ENCODE measurements at places on chromosomes 4 and X.

- no peak overlapping the region for H3K27ac ChIP-seq
- no peak overlapping the region for H3K4me3 ChIP-seq
- no peaks in the 10 kb centered on the region for H3K4me1 ChIP-seq
- no peak for DNase-seq
Observed at GRCh38 chr4:145785391-145786008, 105.6 kb downstream of the C4orf51 start.

DNA sequence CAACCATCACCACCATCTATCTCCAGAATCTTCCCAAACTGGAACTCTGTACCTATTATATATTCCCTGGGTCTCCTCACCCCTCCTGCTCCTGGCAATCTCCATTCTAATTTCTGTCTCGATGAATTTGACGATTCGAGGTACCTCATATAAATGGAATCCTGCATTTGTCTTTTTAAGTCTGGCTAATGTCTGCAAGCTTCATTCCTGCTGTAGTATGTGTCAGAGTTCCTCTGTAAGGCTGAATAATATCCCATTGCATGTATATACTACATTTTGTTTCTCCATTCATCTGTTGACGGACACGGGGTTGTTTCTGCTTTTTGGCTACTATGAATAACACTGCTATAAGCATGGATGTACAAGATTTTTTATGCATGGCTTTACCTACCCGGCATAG is 19.5 kb downstream of the PRKG2 start:
- H3K4me3 ChIP-seq: no peak overlapping the region
- no peaks in the 10 kb centered on the region for H3K36me3 ChIP-seq
- H3K4me1 ChIP-seq: peaks cover 7% of the 10 kb centered on the region
- no peaks in the 10 kb centered on the region for H3K27me3 ChIP-seq

- no peaks in the 10 kb centered on the region for H3K27me3 ChIP-seq
- H3K4me3 ChIP-seq: no peak overlapping the region
- no peaks in the 10 kb centered on the region for H3K4me1 ChIP-seq
- no peaks in the 10 kb centered on the region for H3K36me3 ChIP-seq
- H3K27ac ChIP-seq: no peak overlapping the region
- no peak for DNase-seq
Observed at GRCh38 chr4:16122784-16123183, 39.0 kb upstream of the PROM1 start.

GRCh38 chr4:142913034-142913433 is 66.9 kb upstream of the INPP4B start:
- no peaks in the 10 kb centered on the region for H3K36me3 ChIP-seq
- no peaks in the 10 kb centered on the region for H3K27me3 ChIP-seq
- H3K4me1 ChIP-seq: no peaks in the 10 kb centered on the region
- no peak overlapping the region for H3K27ac ChIP-seq

- no peaks in the 10 kb centered on the region for H3K36me3 ChIP-seq
- H3K27me3 ChIP-seq: no peaks in the 10 kb centered on the region
- no peak overlapping the region for H3K4me3 ChIP-seq
- H3K4me1 ChIP-seq: no peaks in the 10 kb centered on the region
Observed at GRCh38 chr4:156309031-156309430, 355.4 kb upstream of the CTSO start.

DNA sequence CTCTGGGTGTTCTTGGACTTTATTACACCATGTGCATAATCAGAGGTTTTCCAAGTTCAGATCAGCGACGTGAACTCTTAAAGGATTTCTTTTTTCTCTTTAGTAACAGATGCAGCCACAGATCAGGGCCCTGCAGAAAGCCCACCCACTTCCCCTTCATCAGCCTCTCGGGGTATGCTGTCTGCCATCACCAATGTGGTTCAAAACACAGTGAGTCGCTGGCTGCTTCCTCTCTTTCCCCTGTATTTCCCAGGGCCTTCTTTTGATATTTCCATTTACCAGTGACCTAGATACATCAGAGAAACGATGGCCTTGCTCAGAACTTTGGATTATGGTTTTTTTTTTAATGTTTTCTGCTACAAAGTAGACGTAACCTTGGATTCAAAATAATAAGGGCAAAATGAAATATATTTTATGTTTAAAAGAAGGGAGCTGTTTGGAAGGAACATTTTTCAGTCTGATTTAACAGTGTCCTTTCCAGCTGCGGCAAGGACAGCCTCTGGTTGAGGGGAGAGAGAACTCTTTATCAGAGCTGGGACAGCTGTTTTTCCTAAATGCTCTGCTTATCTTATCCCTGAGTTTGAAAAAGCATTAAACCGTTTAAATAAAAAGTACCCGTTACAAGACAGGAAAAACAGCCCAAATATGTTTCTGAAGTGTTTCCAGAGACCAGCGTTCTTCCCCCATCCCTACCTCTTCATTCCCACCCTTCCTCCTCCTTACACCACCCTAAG is 38.2 kb downstream of the FAM114A1 start:
- H3K27me3 ChIP-seq: no peaks in the 10 kb centered on the region
- peaks cover 79% of the 10 kb centered on the region for H3K36me3 ChIP-seq
- no peak for DNase-seq
- H3K27ac ChIP-seq: no peak overlapping the region
- H3K4me1 ChIP-seq: no peaks in the 10 kb centered on the region

DNA sequence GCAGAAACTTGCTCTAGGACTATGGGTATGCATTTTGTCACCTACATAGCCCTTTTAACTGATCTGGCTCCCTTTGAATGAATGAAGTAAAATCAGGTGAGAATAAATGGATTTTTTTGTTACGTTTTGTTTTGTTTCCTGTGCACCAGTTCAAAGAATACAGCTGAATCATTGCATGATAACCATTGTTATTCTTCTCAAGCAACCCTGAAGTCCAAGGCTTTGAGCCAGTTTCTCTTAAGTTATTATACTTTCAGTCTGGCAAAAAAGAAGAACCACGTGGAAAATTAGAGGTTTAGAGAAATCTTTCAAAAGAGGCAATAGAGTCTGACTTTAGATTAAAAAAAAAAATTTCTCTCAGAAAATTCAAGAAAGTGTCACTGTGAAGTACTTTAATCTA is 398.6 kb upstream of the TECRL start:
- H3K27me3 ChIP-seq: no peaks in the 10 kb centered on the region
- H3K4me1 ChIP-seq: no peaks in the 10 kb centered on the region
- H3K27ac ChIP-seq: no peak overlapping the region
- H3K4me3 ChIP-seq: no peak overlapping the region
- no peak for DNase-seq

- H3K4me3 ChIP-seq: no peak overlapping the region
- H3K27ac ChIP-seq: no peak overlapping the region
- H3K4me1 ChIP-seq: no peaks in the 10 kb centered on the region
- no peak for DNase-seq
- H3K36me3 ChIP-seq: no peaks in the 10 kb centered on the region
- H3K27me3 ChIP-seq: no peaks in the 10 kb centered on the region
Observed at GRCh38 chrX:34521563-34521962, 135.5 kb downstream of the TMEM47 start.

GRCh38 chr4:142271832-142272231 is 574.3 kb downstream of the INPP4B start:
- H3K27me3 ChIP-seq: no peaks in the 10 kb centered on the region
- no peak overlapping the region for H3K4me3 ChIP-seq
- no peak for DNase-seq
- H3K27ac ChIP-seq: no peak overlapping the region
- peaks cover 12% of the 10 kb centered on the region for H3K4me1 ChIP-seq
- peaks cover 24% of the 10 kb centered on the region for H3K36me3 ChIP-seq

DNA sequence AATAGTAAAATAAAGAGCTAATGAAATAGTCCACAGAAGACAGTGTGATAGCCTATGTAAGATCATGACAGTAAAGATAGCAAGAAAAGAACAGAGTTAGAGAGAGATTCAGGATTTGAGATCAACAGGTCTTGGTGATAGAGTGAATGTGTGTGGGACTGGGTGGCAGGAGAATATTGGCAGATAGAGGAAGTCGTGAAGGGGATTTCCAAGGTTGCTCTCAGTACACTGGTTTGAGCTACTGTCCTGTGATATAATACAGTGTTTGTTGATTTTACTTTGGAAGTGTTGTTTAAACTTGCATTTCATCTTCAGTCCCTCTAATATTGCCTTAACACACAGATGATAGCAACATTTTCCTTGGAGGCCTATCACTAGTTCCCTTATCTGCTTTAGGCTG is 44.1 kb downstream of the DTHD1 start:
- H3K27ac ChIP-seq: no peak overlapping the region
- no peaks in the 10 kb centered on the region for H3K36me3 ChIP-seq
- no peak for DNase-seq
- H3K27me3 ChIP-seq: no peaks in the 10 kb centered on the region
- H3K4me1 ChIP-seq: no peaks in the 10 kb centered on the region
- no peak overlapping the region for H3K4me3 ChIP-seq

DNA sequence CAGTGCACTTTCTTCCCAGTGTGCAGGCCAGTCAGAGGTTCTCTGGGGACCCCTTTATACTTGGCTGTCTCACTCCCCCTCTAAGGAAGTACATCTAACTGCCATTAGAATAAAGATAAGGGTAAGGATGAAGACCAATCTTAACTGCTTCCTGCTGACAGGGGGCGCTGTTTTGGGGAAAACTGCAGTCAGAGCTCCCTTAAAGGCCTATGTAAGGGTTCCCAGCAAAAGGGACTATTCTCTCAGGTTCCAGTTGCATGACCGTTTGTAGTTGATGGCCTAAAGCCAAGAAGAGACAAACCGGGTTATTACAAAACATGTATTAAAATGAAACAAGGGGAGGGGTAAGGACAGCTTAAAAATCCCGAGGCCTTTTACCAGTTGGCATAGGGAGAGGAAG is 115.6 kb upstream of the SPIN4 start:
- no peaks in the 10 kb centered on the region for H3K36me3 ChIP-seq
- no peak overlapping the region for H3K27ac ChIP-seq
- DNase-seq: no peak
- no peaks in the 10 kb centered on the region for H3K4me1 ChIP-seq
- H3K4me3 ChIP-seq: no peak overlapping the region

GRCh38 chr4:139207247-139207646 is 30.2 kb upstream of the ELF2 start:
- no peaks in the 10 kb centered on the region for H3K27me3 ChIP-seq
- no peak overlapping the region for H3K4me3 ChIP-seq
- DNase-seq: no peak
- H3K4me1 ChIP-seq: no peaks in the 10 kb centered on the region
- no peak overlapping the region for H3K27ac ChIP-seq
- no peaks in the 10 kb centered on the region for H3K36me3 ChIP-seq

DNA sequence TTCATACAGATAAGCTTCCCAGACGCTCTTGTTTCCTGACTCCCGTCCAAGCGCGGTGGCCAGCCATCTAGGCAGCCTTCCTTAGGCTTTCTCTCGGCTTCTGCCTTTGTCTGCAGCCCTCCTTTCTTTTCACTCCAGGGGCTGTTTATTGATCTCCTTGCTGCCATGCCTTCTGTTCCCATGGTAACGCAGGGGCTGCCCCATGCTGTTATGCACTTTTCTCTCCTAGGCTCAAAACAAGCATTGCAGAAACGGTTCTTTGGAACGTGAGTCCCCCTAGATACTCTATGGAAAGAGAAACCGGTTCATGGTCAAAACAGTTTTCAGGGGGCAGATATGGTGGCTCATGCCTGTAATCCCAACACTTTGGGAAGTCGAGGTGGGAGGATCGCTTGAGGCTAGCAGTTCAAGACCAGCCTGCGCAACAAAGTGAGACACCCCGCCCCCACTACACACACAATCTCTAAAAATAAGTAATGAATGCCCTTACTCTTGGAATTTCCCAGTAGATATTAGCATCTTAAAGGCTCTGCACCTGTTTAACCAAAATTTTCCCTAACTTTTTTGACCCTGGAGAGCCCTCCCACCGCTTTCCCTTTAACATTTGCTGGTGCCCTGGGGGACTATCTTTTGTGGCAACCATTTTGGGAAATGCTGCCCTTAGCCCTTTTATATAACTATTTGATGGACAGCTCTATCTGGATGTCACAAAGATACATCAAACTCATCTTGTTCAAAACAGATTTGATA is 53.9 kb upstream of the ZNF157 start:
- H3K4me1 ChIP-seq: no peaks in the 10 kb centered on the region
- no peaks in the 10 kb centered on the region for H3K36me3 ChIP-seq
- no peak overlapping the region for H3K4me3 ChIP-seq
- no peak for DNase-seq
- no peaks in the 10 kb centered on the region for H3K27me3 ChIP-seq

DNA sequence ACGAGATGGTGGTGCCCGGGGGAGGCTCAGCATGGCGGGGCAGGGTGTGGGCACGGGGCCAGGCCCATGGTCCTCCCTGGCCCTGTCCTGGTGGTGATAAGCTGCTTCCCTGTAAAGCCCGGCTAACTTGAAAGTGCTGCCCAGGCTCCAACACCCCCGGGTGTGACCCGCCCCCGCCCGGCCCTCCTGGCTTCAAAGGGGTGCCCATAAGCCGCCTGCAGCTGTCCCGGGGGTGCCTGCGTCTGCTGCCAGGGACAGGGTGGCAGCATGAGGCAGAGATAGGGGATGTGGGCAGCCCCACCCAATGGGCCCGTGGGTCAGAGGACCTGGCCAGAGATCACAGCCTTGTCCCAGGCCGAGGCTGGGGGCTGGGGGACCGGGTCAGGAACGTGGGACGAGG is 18.1 kb downstream of the FGFRL1 start:
- no peaks in the 10 kb centered on the region for H3K27me3 ChIP-seq
- no peak for DNase-seq
- H3K4me1 ChIP-seq: no peaks in the 10 kb centered on the region
- 0 out of 2 replicates have a peak, but pooled peaks cover 4% of the 10 kb centered on the region for H3K36me3 ChIP-seq

DNA sequence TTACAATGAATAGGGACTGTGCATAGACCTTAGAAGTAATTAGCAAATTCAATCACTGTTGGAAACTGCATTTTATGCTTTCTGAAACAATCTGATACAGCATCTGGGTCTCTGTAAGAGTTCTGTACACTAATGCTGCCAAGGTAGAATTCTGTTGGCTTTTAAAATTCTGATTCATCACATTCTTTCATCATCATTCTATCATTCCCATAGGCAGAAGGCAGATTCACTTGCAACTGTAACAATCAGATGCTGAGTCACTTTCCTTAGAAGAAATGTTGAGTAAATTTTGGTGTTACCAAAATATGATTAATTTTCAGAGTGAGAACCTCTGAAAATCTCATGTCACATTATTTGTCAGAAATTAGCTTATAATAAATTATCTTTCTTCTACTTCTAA is 267.2 kb downstream of the MAPK10 start:
- H3K27me3 ChIP-seq: no peaks in the 10 kb centered on the region
- peaks cover 4% of the 10 kb centered on the region for H3K4me1 ChIP-seq
- H3K27ac ChIP-seq: no peak overlapping the region
- no peaks in the 10 kb centered on the region for H3K36me3 ChIP-seq

DNA sequence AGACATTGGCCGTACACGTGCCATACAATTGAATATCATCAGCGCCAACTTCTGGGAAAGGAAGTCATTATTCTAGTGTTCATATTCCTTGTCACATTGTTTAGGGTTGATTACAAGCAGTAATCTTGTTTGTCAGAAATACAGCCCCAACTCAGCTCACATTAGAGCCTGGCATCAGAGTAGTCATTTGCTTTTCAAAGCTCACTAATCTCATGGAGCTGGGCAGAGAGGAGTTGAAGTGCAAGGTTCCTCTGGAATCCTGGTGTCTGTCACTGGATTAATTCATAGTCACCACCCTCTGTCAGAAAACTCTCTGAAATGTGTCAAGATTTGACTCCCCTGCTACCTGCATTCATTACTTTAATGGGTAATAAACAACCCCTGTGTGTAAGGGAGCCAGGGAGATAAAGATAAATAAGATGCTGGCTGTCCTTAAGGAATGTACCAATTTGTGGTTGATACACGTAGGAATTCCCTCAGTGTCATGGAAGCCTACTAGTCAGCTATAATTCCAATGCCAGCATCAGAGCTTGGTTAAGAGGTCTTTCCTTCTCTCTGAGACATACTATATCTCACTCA is 43.7 kb upstream of the S100G start:
- no peaks in the 10 kb centered on the region for H3K27me3 ChIP-seq
- H3K27ac ChIP-seq: no peak overlapping the region

All from RWPE2 (cell line).